B cell (primary cell): ENCODE measurements at places on chromosomes 2 and 18.
A peak's percentile ranks its signal among the peaks of the same experiment; 100 is the strongest.

DNA sequence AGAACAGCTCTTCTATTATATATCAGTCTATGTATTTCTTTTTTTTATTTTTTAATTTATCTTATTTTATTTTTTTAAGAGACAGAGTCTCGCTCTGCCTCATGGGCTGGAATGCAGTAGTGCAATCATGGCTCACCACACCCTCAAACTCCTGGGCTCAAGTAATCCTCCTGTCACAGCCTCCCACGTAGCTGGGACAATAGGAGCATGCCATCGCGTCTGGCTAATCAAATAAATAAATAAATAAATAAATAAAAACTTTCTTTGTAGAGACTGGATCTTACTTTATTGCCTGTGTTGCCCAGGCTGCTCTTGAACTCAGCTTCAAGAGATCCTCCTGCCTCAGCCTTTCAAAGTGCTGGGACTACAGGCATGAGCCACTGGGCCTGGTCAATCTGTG, 117.0 kb downstream of the RBMS1 start:
- no peak for DNase-seq

- no peak for DNase-seq
These were observed 11.8 kb downstream of the DAPL1 start for GRCh38 chr2:158806941-158807340.

DNA sequence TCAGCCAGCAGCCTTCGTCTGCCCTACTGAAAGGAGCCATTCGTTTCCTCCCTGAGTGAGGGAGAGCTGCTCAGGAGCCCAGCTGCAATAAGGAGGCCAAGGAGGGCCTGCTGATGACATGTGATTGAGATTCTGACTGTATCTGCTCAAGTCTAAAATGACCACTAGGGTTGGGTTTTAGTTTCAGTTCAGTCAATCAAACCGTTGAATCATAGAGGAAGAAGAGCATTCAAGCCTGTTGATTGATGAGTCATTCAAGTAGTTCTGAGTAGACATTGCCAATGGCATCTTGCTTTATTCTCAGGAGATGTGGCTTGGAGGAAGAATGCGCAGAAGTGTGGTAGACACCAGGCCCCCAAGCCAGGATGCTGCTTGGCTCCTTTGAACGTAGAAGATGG, 19.9 kb upstream of the BCL2L11 start:
- DNase-seq, result peak; percentile 23

- no peak for DNase-seq
These were observed 20.1 kb upstream of the FANCL start for GRCh38 chr2:58261209-58261608.

GRCh38 chr18:8787794-8788193, 82.4 kb downstream of the MTCL1 start:
- DNase-seq, result no peak

DNA sequence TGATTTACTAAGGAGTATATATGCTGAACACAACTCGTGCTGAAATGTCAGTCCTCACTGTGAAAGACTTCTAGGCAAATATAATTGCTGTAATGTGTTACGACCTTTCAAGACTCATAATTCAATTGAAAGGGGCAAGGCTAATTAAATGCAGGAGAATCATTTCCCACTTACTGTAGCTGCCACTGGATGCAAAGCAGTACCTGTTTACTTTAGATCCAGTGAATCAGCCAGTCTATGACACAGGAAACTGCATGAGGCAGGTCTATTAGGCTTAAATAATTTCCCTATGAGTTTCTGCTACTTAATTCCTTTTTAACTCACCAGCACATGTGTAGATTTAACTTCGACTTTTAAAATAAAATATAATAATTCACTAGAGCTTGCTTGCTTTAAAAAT, 125.6 kb downstream of the CTNNA2 start:
- DNase-seq, result no peak

- DNase-seq, result no peak
These were observed 34.6 kb downstream of the SETBP1 start for GRCh38 chr18:44715245-44715644.

GRCh38 chr2:98946855-98947254, 10.8 kb upstream of the CRACDL start:
- DNase-seq, result no peak

- DNase-seq, result no peak
These were observed 234.1 kb downstream of the FHOD3 start for GRCh38 chr18:36531636-36532035.

- DNase-seq, result peak; percentile 35
These were observed 31.8 kb downstream of the HDAC4 start for GRCh38 chr2:239368906-239369552.

DNA sequence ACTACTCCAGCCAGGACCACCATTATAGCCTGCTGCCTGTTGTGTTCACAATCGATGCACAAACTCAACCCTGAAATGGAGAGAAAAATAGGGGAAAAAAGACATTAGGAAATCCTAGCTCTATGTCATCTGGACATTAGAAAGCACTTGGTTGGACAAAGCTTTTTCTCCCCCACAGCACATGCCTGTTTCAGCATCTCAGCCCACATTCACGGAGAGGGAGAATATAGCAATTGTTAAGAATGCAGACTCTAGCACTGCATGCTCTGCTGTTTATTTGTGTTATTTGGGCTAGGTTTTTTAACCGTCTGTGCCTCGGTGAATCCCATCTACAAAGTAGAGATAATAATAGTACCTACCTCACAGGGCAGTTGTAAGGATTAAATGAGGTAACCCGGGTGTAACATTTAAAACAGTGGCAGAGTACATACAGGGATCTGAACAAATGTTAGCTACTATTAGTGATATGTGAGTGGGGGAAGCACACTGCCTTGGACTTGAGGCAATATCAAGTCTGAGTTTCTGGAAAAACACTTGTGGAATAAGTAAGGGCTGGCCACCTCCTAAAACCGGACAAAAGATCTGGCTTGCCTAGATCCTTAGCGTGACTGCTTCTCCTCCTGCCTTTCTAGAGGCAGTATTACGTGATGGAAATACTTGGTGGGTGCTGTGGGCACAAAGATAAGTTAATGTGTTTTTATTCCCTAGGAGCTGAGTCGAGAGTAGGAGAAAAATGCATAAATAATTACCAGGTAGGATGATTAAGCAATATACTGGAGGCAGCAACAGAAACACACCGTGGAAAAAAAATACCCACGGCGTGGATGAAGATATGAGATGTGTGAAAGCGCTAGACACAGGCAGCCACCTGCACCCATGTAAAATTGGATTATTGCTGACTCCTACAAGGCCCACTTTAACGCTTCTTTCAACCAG, 1.0 kb upstream of the PPP1CB start:
- DNase-seq, result no peak

- DNase-seq, result no peak
These were observed 52.3 kb upstream of the OTOF start for GRCh38 chr2:26530240-26530540.

GRCh38 chr2:68885074-68885810, 14.0 kb upstream of the BMP10 start:
- no peak for DNase-seq

- DNase-seq, result peak; percentile 14
These were observed at the start of gene GLI2 for GRCh38 chr2:120735746-120736170. Gene GLI2, plus strand, starts transcription at chr2:120735868. Its CDS starts 61,453 bp downstream, at chr2:120797321.

DNA sequence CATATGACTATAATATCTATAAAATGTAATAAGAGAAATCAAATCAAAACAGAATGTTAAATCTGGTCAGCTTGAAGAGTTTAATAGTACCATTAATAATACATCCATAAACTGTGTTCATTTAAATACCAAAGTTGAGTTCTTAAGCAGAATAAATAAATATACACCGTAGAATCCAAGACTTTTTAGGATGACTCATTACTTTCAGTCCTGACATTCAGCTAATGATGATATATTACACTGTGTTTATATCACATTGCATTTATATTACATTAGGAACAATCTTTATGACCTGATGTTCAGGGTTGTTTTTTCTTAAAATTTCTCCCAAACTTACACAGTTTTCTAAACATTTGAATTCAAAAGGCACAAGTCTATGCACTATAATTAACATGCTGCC, 331.3 kb downstream of the SS18 start:
- no peak for DNase-seq

- DNase-seq, result no peak
These were observed 16.1 kb upstream of the CREB1 start for GRCh38 chr2:207513551-207514257.

DNA sequence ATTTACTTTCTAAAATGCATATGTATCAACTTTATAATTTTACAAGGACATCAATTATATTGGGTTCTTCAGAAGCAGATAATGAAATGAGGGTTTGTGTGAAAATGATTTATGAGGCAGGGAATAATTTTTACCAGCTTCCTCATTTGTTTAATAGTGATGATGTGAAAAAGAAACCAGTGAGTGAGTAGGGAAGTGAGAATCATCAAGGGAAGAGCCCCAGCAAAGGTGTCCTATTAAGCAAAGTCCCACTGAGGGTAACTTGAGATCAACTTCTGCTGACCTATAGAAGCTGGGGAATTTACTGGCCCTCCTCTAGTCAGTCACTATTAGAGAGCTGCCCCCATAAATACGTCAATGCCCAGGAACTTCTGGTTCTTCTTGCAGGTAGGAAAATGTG, 266.8 kb upstream of the LYPD1 start:
- no peak for DNase-seq

DNA sequence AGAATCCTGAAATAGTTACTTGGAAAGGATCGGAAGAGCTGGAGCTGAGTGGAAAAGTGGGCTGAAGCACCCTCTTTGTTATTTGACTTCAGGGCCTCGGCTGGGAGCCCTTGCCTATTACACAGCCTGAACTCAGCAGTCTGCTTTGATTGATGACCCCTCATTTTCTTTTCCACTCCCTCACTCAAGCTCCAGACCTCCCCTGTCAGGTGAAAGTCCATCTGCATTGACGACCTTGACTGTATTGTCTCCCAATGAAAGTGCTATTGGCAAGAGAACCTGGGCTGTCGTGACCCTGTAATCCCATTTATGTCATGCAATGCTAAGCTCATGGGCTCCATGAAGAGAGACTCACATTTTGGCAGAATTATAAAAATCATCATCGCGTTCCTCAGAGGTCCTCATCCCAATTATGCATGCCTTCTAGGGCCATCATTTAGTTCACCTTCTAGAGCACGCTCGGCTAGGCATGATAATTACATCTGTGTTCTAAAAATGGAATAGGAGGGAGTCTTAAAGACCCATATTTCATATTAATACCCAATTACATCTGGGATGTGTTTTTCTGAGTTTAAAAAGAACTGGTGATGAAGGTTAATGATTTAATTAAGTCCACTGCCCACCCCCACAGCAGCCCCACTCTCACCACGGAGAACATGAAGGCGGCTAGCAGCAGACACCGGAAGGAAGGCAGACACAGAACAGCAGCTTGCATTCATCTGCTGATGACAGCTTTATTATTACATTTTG, 472.5 kb downstream of the PID1 start:
- DNase-seq, result no peak

DNA sequence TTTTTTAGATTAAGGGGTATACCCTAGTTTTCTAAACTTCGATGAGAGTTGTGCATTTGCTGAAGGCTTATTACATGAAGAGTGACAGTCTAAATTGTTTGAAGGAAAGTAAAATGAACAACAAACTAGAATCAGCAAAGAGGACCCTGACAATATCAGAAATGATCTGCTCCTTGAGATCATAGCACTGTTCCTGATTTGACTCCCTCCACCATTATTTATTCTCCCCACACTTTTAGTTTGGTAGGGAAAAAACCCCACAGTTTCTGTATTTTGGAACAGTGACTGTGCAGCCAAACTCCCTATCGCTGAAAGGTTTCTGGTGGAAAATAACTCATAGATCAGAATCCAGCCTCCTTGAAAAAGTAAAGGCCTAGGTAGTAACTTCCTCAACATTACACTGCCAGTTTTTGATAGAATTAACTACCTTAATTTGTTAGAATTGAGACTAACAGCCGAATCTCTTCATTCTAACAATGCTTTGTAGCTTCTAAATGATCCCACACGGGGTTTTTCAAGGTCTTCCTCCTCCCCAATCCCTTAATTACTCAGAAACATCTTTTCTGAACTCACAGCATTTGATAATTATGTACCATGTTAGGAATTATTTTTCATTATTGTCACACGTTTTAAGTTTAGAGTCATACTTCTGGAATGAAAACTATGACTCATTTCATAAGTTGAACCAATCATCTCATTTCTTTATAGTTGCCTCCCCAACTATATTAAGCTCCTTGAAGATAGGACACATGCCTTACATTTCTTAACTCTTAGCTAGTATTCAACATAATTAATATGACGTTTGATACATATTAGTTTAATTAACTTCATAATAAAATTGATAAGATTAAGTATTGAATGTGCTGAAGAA, 2.9 kb downstream of the MYL12A start:
- DNase-seq, result no peak

DNA sequence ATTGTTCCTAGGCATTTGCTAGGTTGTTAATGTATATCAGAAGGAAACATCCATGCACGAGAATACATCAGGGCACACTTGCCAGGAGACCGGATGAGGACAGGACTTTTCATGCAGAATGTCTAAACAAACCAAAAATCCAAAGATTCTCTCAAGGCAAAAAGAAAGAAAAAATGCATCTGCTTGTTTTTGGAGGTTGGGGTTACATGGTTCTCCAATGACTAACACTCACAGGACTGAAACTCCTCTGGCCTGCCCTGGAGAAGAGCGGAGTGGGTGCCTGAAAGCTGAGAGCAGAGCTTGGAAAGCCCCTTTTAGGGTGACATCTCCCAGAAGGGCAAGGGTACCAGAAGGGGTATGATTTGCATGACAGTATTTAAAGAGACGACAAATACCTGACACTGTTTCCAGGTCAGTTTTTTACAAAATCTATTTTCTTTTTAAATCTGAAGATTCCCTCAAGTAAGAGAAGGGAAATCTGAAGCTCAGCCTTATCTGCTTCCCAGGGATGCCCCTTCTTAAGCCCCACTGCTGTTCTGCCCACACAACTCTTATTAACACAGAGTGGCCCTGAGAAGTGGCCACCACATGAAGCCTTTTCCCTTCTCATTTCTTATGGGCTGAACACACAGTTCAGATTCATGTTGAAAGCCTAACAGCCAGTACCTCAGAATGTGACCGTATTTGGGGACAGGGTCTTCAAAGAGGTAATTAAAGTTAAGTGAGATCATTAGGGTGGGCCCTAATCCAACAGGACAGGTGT, 216.4 kb downstream of the STK39 start:
- DNase-seq, result peak; percentile 22
